ENCODE measurements at places on chromosomes 7 and 10.

- peak; percentile 51 for DNase-seq
- H3K4me1 ChIP-seq, result peaks cover 16% of the 10 kb centered on the region
- no peaks in the 10 kb centered on the region for H3K27me3 ChIP-seq
- H3K4me3 ChIP-seq, result no peak overlapping the region
- H3K27ac ChIP-seq, result no peak overlapping the region
Observed at GRCh38 chr7:150398108-150398964, 19.2 kb downstream of the ZNF775 start.

- no peak for DNase-seq
- no peaks in the 10 kb centered on the region for H3K4me1 ChIP-seq
- no peak overlapping the region for H3K27ac ChIP-seq
- H3K27me3 ChIP-seq, result no peaks in the 10 kb centered on the region
- H3K4me3 ChIP-seq, result no peak overlapping the region
- H3K36me3 ChIP-seq, result no peaks in the 10 kb centered on the region
Observed at GRCh38 chr7:70920876-70921275, 211.1 kb upstream of the GALNT17 start.

DNA sequence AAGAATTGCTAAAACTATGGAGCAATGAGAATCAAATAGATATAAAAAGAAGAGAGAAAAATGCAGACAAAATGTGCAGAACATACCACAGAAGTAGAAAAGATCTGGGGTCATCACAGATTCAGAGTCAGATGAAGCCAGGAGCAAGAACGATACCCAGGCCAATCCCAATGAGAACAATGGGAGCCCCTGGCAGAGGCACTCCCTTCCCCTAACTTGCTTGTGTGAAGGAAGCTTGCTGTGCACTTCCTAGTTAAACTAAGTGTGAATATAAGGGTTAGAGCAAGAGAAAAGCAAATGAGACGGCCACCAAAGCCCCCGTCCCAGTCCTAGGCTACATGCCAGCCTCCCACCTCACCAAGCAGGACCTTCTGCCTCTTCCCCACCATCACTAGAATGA, 12.7 kb downstream of the PARP12 start:
- no peaks in the 10 kb centered on the region for H3K27me3 ChIP-seq
- no peak overlapping the region for H3K27ac ChIP-seq
- peaks cover 19% of the 10 kb centered on the region for H3K4me1 ChIP-seq

- H3K4me1 ChIP-seq, result no peaks in the 10 kb centered on the region
- no peaks in the 10 kb centered on the region for H3K27me3 ChIP-seq
- no peaks in the 10 kb centered on the region for H3K36me3 ChIP-seq
- H3K27ac ChIP-seq, result peak within 1 kb of the TSS; percentile 58
Observed at GRCh38 chr7:101237206-101238067, at the start of gene CLDN15. Gene CLDN15 (minus strand): TSS chr7:101237802. CDS start chr7:101237581, 221 bp downstream.

DNA sequence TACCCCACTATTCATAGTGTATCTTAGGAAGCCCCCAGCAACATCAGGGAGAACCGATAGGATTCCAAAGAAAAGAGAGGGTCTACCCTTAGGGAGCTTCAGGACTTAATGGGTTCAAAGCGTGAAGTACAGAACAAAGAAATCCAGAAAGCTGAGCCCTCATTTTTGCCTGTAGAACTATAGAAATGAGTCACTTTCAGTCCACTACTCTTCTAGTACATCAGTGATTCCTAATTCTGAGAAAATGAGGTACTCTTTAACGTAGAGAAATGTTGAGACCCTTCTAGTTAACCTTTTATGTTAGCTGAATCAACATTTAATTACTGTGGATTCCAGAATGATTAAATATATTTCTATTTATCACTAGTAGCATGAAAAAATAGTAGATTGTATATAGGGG, 1.8 kb downstream of the TDRD1 start:
- DNase-seq, result no peak
- no peaks in the 10 kb centered on the region for H3K27me3 ChIP-seq
- H3K4me1 ChIP-seq, result no peaks in the 10 kb centered on the region
- no peak overlapping the region for H3K27ac ChIP-seq
- H3K36me3 ChIP-seq, result no peaks in the 10 kb centered on the region

- H3K36me3 ChIP-seq, result no peaks in the 10 kb centered on the region
- no peaks in the 10 kb centered on the region for H3K4me1 ChIP-seq
- H3K27me3 ChIP-seq, result no peaks in the 10 kb centered on the region
- H3K4me3 ChIP-seq, result no peak overlapping the region
Observed at GRCh38 chr7:80468931-80469714, 42.7 kb downstream of the GNAT3 start.

DNA sequence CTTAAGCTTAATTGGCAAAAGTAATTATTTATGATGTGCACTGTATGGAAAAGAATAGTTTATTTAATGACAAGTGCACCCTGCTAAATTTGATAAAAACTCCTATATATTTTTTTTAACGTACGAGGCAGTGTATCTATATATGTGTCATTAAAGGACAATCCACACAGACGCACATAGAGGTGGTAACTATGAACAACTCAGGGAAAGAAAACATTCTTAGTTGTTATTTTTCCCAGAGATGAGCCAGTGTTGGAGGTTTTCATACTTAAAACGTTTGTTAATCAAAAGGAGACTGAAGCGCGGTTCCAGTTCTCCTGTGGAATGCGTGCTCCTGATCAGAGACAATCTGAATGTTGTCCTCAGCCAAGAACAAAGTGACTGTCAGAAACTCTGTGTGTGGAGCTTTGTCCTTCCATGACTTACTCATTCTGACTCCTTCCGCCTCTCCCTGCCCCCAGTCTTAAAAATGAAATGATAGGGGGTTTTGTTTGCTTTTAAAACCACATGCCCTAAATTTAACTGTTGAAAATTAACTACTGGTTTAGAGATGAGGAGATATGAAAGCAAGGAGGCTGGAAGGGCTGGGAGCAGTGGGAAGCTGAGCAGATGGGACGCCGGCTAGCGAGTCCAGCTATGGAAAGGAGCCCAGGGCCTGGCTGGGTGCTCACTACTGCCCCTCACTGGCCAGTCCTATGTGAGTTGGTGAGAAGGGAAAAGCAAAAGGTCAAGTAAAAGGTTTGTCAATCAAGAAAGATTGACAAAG, 99.6 kb downstream of the SVIL start:
- DNase-seq, result peak; percentile 91
- H3K4me3 ChIP-seq, result peak overlapping the region; percentile 20
- H3K4me1 ChIP-seq, result peaks cover 31% of the 10 kb centered on the region
- peak overlapping the region; percentile 78 for H3K27ac ChIP-seq
- no peaks in the 10 kb centered on the region for H3K27me3 ChIP-seq

DNA sequence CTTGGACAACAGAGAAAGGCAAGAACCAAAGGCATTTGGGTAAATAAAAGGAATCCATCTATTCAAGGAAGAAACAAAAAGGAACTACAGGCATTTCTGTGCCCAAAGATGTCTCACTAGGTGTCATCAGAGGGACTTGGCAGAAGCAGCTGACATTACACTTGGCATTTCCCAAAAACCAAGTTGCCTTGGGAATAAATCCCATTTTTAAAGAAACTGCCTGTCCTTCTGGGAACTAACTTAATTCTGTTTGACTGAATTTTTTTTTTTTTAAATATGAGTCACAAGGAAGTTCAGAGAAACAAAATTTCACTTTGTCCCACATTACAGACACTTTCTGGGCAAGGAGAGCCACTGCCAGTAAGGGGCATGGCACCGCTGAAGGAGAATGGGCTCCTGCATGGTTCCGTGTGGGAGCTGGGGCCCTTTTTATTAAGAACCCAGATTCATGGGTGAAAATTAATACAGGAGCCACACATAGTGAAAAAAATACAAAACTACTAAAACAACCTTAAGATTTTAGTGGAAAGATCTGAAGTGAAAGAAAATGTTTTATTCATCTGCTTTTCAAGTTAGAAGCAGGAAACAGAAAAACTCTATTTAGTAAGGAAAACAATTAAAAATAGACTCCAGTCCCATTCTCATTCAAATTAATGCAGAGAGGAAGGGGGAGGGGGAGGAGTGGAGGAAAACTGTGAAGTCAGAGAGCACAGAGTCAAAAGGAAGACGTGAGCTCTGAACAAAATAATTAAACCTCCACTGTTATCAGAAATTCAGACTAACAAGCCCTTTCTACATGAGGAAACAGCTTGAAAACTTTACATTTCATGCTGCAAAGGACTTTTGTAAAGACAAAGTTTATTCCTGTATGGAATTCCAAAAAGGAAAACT, 118.4 kb upstream of the PDLIM1 start:
- DNase-seq, result no peak
- H3K36me3 ChIP-seq, result no peaks in the 10 kb centered on the region
- no peak overlapping the region for H3K27ac ChIP-seq
- peaks cover 14% of the 10 kb centered on the region for H3K4me1 ChIP-seq
- H3K4me3 ChIP-seq, result no peak overlapping the region

GRCh38 chr7:150403376-150404171, 24.4 kb downstream of the ZNF775 start:
- peaks cover 28% of the 10 kb centered on the region for H3K4me1 ChIP-seq
- H3K36me3 ChIP-seq, result no peaks in the 10 kb centered on the region
- peak; percentile 48 for DNase-seq
- H3K27ac ChIP-seq, result no peak overlapping the region

GRCh38 chr10:72883861-72884260, 9.7 kb upstream of the OIT3 start:
- H3K36me3 ChIP-seq, result no peaks in the 10 kb centered on the region
- H3K27ac ChIP-seq, result no peak overlapping the region
- DNase-seq, result no peak
- no peaks in the 10 kb centered on the region for H3K4me1 ChIP-seq

GRCh38 chr7:32140210-32140939, 70.2 kb upstream of the PDE1C start:
- no peak overlapping the region for H3K27ac ChIP-seq
- no peaks in the 10 kb centered on the region for H3K36me3 ChIP-seq
- no peak overlapping the region for H3K4me3 ChIP-seq
- no peaks in the 10 kb centered on the region for H3K4me1 ChIP-seq

DNA sequence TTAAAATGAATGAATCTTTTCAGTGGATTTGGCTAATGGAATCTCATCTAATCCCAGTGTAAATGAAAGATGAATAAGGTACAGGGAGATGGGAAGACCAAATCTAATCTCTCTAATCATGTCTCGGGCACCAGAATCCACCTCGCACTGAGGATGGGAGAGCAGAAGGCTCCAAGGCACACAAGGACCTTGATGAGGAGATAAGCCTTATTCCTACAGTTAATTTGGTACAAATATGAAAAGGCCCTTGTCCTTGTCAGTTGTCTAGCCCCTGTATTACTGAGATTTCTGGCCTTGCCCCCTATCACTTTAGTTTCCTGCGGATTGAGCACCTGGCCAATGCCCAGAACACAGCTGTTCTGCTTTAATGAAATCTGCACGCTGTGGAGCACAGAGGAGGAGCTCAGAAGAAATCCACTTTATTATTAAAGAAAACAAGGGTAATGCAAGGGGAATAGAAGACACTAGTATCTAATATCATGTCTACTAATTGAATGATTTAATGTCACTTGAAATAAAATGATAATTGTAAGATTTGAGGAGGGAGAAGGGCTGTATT, 321.4 kb upstream of the HGF start:
- H3K4me1 ChIP-seq, result no peaks in the 10 kb centered on the region
- no peak for DNase-seq
- no peak overlapping the region for H3K27ac ChIP-seq
- H3K36me3 ChIP-seq, result no peaks in the 10 kb centered on the region
- no peak overlapping the region for H3K4me3 ChIP-seq

- DNase-seq, result peak; percentile 78
- H3K27me3 ChIP-seq, result no peaks in the 10 kb centered on the region
- peak overlapping the region; percentile 18 for H3K27ac ChIP-seq
- H3K36me3 ChIP-seq, result no peaks in the 10 kb centered on the region
- no peak overlapping the region for H3K4me3 ChIP-seq
Observed at GRCh38 chr10:44969854-44970253, 8.8 kb downstream of the DEPP1 start.

DNA sequence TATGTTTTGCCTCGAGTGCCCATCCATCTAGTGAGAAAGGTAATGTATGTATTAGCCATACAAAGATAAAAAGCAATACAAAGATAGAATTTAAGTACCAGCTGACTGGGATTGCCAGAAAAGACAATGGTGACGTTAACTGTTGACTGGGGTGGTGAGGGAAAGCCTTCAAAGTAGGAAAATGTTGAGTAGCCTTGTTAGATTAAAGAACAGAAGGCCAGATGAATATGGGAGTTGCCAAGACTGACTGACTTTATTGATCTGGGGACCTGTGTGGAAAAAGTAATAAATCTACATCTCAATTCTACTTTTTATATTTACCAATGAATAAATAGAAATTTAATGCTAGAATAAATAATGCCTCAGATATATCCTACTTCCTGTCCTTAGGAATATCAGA, 97.7 kb downstream of the TFEC start:
- no peaks in the 10 kb centered on the region for H3K27me3 ChIP-seq
- no peaks in the 10 kb centered on the region for H3K36me3 ChIP-seq
- no peak for DNase-seq
- no peak overlapping the region for H3K4me3 ChIP-seq

GRCh38 chr7:84492098-84493034, 297.8 kb upstream of the SEMA3A start:
- H3K36me3 ChIP-seq, result no peaks in the 10 kb centered on the region
- H3K4me3 ChIP-seq, result no peak overlapping the region
- no peak overlapping the region for H3K27ac ChIP-seq
- no peaks in the 10 kb centered on the region for H3K4me1 ChIP-seq
- no peaks in the 10 kb centered on the region for H3K27me3 ChIP-seq

DNA sequence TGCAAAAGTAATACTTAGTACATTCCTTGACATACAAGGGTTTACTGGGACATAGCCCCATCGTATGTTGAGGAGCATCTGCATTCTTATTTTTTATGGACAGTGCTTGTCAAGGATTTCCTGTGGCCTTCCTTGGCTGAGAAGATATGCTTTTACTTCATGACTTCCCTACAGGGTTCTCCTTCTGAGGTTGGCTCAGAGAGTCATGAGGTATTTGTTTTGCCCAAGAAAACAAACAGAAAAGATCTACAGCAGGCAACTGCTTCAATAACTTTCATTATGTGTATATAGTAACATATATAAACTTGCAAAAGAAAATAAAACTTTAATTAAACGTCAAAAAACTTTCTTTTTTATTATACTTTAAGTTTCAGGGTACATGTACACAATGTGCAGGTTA, 577.2 kb upstream of the SEMA3D start:
- H3K4me1 ChIP-seq, result no peaks in the 10 kb centered on the region
- no peaks in the 10 kb centered on the region for H3K27me3 ChIP-seq
- H3K4me3 ChIP-seq, result no peak overlapping the region
- no peaks in the 10 kb centered on the region for H3K36me3 ChIP-seq
- no peak for DNase-seq

DNA sequence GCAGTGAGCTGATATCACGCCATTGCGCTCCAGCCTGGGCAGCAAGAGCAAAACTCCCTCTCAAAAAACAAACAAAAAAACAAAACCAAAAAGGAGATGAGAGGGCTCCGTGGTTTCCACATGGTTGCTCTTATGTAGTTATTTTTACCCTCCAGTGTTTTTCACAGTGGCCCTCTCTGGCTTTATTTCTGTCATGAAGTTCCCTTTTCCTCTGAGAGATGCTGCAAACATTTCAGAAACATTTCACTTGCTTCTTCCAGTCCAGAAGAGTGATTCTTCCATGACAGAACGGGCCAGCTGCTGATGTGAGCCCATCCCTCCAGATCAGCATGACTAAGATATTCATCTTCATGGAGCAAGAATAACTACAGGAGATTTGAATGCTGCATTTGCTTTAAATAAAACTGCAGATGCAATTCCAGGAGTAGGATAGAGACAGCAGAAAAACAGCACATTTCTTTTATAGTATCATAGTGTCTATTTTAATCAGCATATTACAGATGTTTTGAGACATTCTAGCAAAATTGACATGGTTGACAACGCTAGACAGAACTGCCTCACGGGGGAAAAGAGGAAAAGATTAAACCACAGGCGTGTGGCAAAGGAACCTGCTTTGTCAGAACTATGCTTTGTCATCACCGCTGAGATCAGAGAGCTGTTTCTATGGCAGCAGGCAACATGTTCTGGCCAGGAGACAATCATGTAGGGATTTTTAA, 40.3 kb downstream of the NRCAM start:
- no peaks in the 10 kb centered on the region for H3K36me3 ChIP-seq
- no peaks in the 10 kb centered on the region for H3K27me3 ChIP-seq
- no peak overlapping the region for H3K27ac ChIP-seq
- DNase-seq, result no peak
- H3K4me3 ChIP-seq, result no peak overlapping the region
